Left ventricle myocardium inferior (tissue), 1 donor: ENCODE measurements at places on chromosomes 1 and 21. TPM values are rescaled to one million over a fixed set of nuclear protein-coding genes. Genes with fewer than 3 reads are reported as not detected.

GRCh38 chr1:70234733-70235132 is 13.6 kb downstream of the SRSF11 start:
- H3K27ac ChIP-seq = no peak overlapping the region
- H3K36me3 ChIP-seq = peaks cover 98% of the 10 kb centered on the region
- DNase-seq = no peak
- peaks cover 9% of the 10 kb centered on the region for H3K4me1 ChIP-seq

MMP23B gene
- total RNA-seq = 93.8 TPM

DNA sequence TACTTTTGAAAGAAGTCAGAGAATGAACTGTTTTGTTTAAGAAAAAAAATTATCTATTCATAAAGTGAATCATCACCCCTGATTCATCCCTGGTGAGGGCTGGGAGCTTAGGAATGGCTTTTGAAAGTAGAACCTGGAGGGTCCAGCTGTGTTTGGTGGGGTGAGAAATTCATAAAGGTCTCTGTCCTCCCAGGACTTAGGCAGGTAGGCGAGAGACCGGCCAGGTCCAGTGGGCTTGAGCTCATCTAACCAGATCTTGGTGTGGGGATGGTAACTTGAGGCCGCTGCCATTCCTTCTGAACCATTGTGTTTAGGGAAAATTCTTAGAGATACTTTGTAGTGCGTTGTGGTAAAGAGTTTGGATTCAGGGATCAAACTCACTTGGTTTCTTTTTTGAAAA is 156.8 kb upstream of the TNR start:
- DNase-seq = no peak
- no peak overlapping the region for H3K27ac ChIP-seq
- no peaks in the 10 kb centered on the region for H3K27me3 ChIP-seq
- no peaks in the 10 kb centered on the region for H3K36me3 ChIP-seq
- no peaks in the 10 kb centered on the region for H3K4me1 ChIP-seq

SLC1A7 gene
- total RNA-seq = 0.44 TPM

SOX13 gene
- 13.1 TPM for total RNA-seq

- no peak for DNase-seq
- no peaks in the 10 kb centered on the region for H3K27me3 ChIP-seq
- peak overlapping the region; percentile 95 for H3K4me3 ChIP-seq
- H3K36me3 ChIP-seq = no peaks in the 10 kb centered on the region
Observed at GRCh38 chr1:81804312-81804711, 3.6 kb downstream of the ADGRL2 start.

DNA sequence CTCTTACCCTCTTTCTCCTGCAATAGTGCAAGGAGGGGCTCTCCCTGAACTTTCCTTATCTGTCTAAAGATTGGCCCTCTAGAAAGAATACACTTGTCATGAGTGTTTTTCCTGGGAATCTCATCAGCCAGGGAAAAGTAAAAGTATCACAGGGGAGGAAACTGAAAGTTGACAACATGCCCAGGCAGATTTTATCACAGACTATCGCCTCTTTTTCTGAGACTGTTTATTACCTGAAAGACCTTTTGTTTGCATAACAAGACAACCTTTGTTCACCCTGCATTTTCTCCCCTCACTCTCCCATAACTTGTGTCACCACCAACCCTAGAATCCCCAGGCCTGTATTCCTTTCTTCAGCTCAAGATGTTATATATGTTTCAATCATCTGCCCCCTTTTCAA is 794.7 kb upstream of the ADAMTS5 start:
- DNase-seq = no peak
- no peaks in the 10 kb centered on the region for H3K27me3 ChIP-seq
- peaks cover 4% of the 10 kb centered on the region for H3K4me1 ChIP-seq
- H3K36me3 ChIP-seq = no peaks in the 10 kb centered on the region
- H3K4me3 ChIP-seq = no peak overlapping the region

RXRG gene
- total RNA-seq = 9.3 TPM

- H3K36me3 ChIP-seq = no peaks in the 10 kb centered on the region
- H3K27ac ChIP-seq = no peak overlapping the region
- H3K27me3 ChIP-seq = peaks cover 26% of the 10 kb centered on the region
- H3K4me3 ChIP-seq = no peak overlapping the region
- H3K4me1 ChIP-seq = no peaks in the 10 kb centered on the region
Observed at GRCh38 chr1:167447521-167448136, 70.7 kb downstream of the CD247 start.

- DNase-seq = no peak
- H3K36me3 ChIP-seq = peaks cover 19% of the 10 kb centered on the region
- H3K4me3 ChIP-seq = no peak overlapping the region
- peaks cover 56% of the 10 kb centered on the region for H3K4me1 ChIP-seq
- peak overlapping the region; percentile 70 for H3K27ac ChIP-seq
- H3K27me3 ChIP-seq = no peaks in the 10 kb centered on the region
Observed at GRCh38 chr1:74344387-74344786, 109.2 kb downstream of the TNNI3K start.

DNA sequence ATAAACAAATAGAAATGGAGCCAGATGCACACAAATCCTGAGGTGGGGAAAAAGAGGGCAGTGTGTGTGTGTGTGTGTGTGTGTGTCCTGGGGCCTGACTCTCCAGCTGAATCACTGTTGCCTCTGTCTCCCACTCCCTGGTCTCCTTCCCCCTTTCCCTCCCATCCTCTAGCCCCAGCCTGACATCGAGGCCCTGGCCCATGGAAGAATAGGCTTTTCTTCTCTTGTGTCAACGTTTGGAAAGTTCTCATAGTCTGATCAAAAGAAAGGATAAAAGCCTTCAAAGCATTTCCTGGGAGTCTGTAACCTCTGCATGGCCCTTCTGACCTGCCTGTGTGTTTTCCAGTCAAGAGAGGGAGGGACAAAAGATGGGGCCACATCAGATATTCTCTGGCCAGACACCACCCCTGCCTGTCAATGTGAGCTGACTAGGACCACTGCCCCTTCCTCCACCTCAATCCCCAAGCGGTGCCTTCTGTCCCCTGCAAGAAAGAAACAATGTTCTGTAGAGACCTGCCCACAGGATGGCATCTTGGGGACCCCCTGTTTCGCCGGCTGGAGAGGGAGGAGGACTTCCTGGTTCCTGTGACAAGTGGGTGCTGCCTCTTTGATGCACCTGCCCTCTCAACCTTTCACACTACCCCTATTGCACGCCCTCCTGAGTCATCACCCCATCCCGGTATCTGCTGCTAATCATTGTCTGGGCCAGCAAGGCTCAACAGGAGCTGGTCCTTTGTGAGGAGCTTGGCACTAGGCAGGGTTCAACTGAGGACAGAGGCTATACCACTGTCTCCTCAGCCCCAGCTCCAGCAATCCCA is 16.2 kb downstream of the KCNJ10 start:
- no peak for DNase-seq
- H3K4me1 ChIP-seq = no peaks in the 10 kb centered on the region
- peaks cover 60% of the 10 kb centered on the region for H3K27me3 ChIP-seq
- no peaks in the 10 kb centered on the region for H3K36me3 ChIP-seq
- H3K4me3 ChIP-seq = no peak overlapping the region
- no peak overlapping the region for H3K27ac ChIP-seq

- H3K27ac ChIP-seq = no peak overlapping the region
- no peaks in the 10 kb centered on the region for H3K36me3 ChIP-seq
- H3K4me3 ChIP-seq = peak overlapping the region; percentile 91
- peaks cover 90% of the 10 kb centered on the region for H3K4me1 ChIP-seq
Observed at GRCh38 chr1:232626452-232626851, 3.5 kb downstream of the SIPA1L2 start.

- peaks cover 19% of the 10 kb centered on the region for H3K4me1 ChIP-seq
- H3K36me3 ChIP-seq = no peaks in the 10 kb centered on the region
- H3K27me3 ChIP-seq = no peaks in the 10 kb centered on the region
- H3K4me3 ChIP-seq = no peak overlapping the region
- H3K27ac ChIP-seq = no peak overlapping the region
Observed at GRCh38 chr1:41315871-41316270, 45.4 kb upstream of the FOXO6 start.
